Vagina (tissue), 2 donors: ENCODE measurements at places on chromosomes 1 and 21.

DNA sequence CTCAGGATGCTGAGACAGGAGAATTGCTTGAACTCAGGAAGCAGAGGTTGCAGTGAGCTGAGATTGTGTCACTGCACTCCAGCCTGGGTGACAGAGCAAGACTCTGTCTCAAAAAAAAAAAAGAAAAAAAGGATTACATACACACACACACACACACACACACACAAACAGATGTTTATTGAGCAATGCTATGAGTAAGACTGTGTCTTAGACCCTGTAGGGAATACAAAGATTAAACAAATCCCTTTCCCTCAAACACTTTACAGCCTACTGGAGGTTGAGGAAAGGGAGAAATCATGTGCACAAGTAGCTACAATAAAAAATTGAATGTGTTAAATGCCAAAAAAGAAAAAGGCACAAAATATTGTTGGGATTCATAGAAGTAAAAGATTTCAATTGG is 58.1 kb downstream of the RPAP2 start:
- DNase-seq, result no peak

DNA sequence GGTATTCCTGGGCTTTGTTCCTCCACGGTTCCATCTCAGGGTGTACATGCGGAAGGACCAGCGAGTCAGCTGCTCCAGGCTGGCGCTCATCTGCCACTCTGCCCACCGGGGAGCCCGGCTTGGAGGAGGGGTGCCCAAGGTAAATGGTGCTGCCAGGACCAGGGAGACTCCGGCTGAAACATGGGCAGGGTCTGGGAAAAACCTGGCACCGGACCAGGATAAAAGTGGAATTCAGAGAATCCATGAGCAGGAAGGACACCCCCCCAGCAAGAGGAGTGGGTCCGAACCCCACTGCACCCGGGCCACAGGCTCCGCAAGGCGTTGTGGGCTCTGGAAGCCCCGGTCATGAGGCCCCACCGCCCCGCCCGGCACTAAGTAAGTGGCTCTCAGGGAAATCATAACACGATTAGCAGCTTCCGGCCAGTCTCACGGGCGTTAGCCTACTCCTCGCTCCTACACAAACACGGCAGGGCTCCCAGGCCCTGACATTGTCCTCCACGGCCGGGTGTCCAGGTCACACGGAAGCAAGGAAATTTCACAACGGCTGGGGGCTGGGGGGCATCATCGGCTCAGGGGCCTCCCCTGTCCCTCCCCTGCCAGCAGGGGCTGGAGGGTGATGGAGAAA is 21.1 kb downstream of the MEGF6 start:
- no peak for DNase-seq

DNA sequence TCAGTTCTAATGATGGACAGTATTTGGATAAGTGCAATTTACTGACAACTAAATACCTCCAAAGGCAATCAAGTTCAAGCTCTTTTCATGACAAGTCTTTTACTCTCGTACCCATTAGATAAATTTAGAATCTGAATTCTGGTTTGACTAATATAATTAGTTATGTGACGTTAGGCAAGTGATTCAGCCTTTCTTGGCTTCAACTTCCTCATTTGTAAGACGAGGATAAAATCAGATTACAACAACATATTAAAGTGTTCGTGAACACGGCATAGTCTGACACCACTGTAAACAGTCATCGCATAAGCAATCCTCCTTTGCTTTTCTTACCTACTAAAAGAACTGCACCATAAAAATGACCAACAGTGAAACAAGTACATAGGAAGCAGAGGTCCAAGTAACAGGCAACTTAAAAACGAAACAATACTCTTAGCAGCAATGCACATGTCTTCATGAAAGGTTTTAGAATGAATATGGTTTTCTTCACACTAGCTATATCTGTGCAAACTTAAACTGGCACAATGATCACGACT is 25.7 kb downstream of the COA6 start:
- no peak for DNase-seq

- no peak for DNase-seq
These were observed 68.2 kb upstream of the KCNJ6 start for GRCh38 chr21:37984416-37984815.

- DNase-seq, result no peak
These were observed 480.4 kb downstream of the SIPA1L2 start for GRCh38 chr1:232149287-232150201.

DNA sequence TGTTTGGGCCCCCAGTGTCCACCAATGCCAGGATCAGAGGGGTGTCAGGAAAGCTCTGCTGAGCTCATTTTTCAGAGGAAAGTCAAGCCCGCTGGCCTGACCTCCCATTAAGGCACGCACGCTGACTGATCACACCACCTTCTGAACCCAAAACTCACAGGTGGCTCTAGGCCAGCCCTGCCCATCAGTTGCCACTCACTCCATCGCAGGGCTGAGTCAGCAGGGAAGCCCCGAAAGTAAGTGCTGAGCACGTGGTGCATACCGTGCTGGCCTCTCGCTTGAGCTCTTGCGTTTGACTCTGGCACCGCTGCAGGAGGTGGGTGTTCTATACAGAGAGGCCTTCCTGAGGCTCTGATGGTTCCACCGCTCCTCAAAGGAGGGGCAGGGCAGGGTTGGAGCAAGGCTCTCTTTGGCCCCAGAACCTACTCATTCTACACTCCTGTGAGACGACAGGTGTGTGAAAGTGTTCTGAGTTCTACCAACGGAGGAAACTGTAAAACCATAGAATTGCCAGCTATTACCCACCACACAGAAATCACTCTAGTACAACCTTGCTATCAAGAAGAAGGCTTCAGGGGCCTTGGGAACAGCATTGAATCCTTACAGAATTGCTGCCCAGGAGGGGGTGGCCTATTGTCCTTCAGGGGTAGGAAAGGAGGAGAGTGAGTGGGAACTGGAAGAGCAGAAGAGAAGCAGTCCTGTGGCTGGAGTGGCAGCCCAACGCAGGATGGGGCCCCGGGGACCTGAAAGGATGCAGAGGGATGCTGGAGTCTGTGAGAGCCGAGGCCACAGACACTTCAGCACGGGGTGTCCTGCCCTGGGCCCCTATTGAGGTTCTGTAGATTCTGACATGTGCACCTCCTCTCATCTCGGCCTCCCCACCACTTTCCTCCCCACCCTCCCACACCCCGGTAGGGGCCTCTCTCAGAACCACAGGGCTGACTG is 214.7 kb upstream of the EDN2 start:
- no peak for DNase-seq
